ENCODE measurements at places on chromosomes 6 and 20.

GRCh38 chr6:129510950-129511349 is 199.0 kb downstream of the ARHGAP18 start:
- DNase-seq: no peak

DNA sequence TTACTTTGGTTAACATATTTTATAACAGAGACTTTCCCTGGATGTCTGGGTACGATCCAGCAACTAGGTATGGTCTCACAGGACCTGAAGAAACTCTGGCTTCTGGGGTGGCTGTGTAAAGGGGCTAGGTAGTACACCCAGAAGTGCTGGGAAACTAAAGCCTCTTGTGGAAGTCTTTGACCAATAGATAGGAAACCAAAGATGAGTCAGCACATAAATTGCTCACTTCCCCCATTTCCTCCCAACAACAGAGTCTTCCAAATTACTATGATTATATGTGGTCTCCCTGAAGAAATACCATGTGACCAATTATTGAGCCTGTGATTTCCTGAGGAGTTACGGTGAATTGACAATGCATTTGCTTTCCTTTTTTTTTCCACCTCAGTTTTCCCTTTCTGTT is 26.8 kb upstream of the TBX18 start:
- DNase-seq: no peak

DNA sequence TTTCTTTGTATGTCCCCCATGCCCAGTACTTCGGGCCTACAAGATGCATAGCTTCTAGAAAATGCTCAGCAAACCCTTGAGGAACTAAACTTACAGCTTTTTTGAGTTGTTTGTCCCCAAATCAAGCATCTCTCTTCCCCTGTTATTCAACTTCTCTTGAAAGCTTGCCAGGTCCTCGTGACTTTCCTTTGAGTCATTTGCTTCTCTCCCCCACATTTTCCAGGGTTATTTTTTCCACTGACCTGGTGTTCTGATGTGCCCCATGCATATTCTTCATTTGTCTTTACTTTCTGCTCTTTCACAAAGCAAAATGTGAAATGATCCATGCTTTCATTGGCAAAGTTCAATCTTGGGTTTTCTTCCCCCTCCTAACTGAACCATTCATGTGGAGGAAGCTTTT is 204.8 kb downstream of the TFAP2A start:
- DNase-seq: no peak

- no peak for DNase-seq
Measured at GRCh38 chr6:46926481-46926880, 4.7 kb upstream of the ADGRF5 start.

DNA sequence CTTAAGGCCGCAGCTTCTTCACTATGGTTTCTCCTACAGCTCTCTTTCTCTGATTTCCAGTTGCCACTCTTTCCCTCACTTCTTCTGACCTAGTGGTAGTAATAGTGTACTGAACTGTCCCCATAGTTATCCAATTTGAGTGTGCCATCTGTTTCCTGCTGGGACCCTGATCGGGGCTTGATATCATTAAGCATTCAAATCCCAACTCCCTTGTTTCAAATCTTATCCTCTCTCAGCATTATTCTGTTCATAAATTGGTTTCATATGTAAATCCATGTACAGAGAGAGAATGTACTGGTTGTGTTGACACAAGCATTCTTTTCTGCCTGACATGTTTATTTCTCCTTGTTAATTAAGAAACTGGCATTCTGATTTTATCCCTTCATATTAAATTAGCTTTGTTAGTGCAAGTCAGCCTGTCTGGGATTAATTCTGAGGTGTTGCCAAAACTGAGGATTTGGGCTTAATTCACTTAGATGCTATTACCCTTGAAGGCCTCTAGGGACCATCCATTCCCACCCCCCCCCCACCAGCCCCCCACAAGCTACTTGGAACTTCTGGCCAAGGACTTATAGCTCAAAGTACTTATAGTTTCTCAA is 84.6 kb upstream of the PROKR2 start:
- no peak for DNase-seq

- no peak for DNase-seq
Measured at GRCh38 chr6:36333171-36333895, 3.4 kb downstream of the BNIP5 start.

GRCh38 chr6:135567375-135568083 is 70.0 kb upstream of the AHI1 start:
- no peak for DNase-seq

- DNase-seq: no peak
Measured at GRCh38 chr6:124040655-124041054, 237.0 kb downstream of the NKAIN2 start.

GRCh38 chr20:20780127-20780824 is 67.8 kb upstream of the RALGAPA2 start:
- no peak for DNase-seq

GRCh38 chr6:41545703-41546474 is at the start of gene FOXP4:
Gene FOXP4, plus strand, starts transcription at chr6:41546381. Its CDS starts 19,380 bp downstream, at chr6:41565761.
- DNase-seq: peak; percentile 51

- DNase-seq: no peak
Measured at GRCh38 chr6:156562636-156563035, 214.5 kb upstream of the ARID1B start.

- DNase-seq: no peak
Measured at GRCh38 chr20:45832619-45833018, 980 bp upstream of the SNX21 start.

- DNase-seq: no peak
Measured at GRCh38 chr6:90676516-90677300, 89.8 kb upstream of the MAP3K7 start.

- DNase-seq: no peak
Measured at GRCh38 chr6:43570876-43571441, 4.9 kb downstream of the XPO5 start.

GRCh38 chr6:74137911-74138310 is 441.9 kb downstream of the CD109 start:
- no peak for DNase-seq

DNA sequence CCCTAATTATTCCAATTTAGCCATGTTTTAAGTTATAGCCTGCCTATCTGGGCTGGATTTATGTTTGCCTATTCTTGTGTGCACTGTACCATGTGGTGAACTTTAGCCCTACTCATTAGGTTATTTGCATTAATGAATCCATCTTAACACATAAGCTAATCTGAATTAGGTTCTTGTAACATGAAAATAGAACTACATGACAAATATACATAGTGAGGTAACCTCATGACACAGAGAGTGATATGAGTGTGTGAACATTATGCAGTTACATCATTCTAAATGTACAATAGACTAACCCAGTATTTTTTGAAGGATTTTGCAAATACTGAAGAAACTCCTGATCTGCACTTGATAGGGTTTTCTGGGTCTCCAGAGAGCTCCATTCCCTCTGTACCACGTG is 733.7 kb upstream of the CITED2 start:
- no peak for DNase-seq

DNA sequence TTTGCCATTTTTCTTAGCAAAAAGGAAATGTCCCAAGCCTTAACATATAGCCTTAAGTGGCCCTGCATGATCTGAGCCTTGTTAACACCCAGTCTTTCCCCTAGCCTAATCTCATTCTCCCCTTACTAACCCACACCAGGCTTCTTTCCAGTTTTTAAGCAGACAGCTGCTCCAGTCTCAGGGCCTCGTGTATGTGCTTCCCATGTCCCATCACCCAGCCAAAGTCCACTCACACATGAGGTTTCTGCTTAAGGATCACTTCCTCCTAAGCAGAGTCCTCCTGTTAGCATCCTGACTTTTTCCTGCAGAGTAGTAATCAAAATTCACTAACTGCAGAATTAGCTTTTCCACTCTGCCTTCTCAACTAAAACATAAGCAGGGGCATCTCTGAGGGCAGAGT is 96.1 kb downstream of the SMLR1 start:
- DNase-seq: no peak

GRCh38 chr6:46221222-46221793 is 50.5 kb upstream of the ENPP5 start:
- no peak for DNase-seq

DNA sequence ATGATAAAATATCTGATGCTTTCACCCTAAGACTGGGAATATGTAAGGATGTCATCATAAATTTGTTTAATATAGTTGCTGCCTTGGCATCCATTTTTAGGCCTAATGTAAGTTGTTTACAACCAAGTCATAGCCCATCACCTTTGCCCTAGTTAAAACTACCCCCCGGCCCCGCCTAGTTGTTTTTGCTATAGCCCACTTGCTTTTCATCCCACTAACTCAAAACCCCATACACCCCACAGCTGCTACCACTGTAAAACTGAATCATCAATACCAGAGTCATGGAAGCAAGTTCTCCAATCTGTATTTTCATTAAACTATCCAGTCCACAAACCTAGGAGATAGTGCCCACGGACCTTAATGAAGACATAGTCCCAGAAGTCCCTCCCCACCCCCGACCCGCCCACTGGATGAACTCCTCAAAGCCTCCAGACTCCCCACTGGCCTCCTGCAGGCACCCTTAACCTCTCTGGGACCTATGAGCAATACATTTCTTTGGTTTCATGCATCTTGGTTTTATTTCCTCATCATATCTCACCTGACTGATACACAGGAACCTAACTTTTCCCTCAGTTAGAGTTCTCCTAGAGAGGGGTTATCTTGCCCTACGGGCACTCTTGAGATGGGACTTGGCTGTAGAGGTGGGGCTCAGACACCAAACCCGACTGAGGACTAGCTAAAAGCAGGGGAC is 12.5 kb upstream of the ZDHHC14 start:
- no peak for DNase-seq

DNA sequence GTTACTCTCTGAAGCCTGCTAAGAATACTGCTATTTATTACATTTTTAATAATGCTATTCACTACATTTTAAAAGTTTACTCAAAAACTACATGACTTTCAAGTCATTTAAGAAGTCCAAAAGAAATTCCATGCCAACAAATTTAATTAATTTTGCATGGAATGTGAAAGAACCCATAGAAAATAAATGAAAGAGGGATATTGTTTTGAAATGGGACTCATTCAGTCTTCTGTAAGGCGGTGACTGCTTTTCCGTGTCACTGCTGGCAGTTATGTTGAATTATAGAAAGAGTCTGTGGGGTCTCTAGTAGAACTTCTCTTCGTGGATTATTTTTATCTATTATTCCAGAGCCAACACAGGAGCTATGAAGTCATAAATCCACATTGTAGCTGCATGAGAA is 211.2 kb downstream of the LAMA2 start:
- DNase-seq: no peak

DNA sequence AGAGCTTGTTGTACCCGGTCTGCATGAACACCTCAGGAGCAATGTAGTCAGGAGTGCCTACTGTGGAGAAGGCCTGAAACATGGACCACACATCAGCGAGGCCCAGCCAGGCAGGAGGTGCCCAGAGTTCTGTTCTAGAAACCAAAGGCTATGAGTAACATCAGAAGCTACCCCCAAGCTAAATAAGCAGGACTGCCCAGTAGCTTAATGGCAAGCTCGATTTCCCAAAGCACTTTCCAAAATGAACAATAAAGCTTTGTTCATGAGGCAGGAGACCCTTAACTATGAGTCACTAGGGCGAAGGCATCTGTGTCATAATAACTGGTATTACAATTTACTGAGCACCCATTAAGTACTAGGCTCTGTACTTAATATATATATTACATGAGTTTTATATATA is 47.4 kb downstream of the STK38 start:
- DNase-seq: no peak

DNA sequence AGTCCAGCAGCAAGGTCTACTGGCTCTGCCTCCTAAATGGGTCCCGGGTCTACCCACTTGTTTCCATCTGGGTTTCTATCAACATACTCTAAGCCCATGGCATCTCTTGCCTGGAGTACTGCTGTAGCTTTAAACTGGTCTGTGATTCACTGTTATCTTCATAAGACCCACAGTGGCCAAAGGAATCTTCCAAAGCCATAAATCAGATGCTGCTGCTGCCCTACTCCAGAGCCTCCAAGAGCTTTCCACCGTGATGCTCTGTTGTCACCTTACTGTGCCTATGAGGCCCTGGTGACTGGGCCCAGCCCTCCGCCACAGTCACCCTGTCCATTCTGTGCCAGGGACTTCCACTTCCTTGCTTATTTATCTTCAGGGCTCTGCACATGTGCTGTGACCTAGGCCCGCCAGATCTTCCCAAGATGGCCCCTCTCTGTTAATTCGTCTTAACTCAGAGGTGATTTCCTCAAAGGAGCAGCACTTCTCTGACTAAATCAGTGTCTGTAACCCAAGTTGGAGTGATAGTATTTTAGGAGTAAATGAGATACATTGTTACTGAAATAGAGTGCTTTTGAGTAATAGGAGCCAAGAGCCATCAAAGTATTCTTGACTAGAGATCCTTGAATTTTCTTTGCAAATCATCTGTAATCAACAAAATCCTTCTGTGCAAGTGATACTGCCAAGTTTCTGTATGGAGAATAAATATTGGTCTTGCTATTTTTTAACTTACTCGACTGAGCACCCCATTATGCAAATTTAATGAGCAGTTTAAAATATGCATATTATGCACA is 102.5 kb downstream of the PPP1R14C start:
- no peak for DNase-seq

GRCh38 chr6:130982135-130982534 is 80.9 kb downstream of the EPB41L2 start:
- DNase-seq: no peak

DNA sequence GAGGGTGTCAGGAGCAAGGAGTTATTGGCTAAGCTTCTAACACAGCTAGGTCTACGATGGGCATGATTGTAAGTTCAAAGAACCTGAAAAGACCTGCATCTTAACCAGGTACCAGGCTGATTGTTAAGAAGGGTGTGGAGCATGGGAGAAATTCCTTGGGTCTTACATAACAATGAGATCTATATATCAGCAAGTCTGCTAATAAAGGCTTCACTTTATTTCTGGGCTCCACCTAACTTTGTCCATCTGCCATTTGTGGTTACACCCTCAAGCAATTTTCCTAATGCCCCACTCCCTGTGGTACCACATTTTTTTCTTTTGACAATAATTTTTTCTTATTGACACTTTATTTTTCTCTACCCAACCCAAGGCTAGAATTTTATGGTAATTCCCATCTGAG is 223.5 kb upstream of the JAG1 start:
- DNase-seq: no peak

DNA sequence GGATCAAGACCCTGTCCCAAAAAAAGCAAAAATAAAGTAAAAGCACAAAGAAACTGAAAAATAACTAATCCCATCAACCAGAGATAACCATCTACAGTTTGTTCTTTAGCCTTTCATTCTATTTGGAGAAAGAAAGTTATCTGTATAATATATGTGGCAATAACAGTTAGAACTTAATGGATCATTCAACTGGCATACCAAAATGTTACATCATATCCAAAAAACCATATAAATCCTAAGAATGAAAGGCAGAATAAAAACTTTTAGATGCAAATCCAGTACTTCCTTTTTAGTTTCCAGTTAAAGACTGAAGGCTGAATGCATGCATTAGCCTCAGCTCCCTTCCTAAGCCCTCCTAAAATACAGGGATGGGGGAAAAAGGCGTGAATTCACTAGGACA is 25.2 kb downstream of the ILRUN start:
- no peak for DNase-seq

All from effector CD8-positive, alpha-beta T cell (primary cell).